Ecto neural progenitor cell (in vitro differentiated cells): ENCODE measurements at places on chromosomes 1 and 21.
A peak's percentile ranks its signal among the peaks of the same experiment; 100 is the strongest.

DNA sequence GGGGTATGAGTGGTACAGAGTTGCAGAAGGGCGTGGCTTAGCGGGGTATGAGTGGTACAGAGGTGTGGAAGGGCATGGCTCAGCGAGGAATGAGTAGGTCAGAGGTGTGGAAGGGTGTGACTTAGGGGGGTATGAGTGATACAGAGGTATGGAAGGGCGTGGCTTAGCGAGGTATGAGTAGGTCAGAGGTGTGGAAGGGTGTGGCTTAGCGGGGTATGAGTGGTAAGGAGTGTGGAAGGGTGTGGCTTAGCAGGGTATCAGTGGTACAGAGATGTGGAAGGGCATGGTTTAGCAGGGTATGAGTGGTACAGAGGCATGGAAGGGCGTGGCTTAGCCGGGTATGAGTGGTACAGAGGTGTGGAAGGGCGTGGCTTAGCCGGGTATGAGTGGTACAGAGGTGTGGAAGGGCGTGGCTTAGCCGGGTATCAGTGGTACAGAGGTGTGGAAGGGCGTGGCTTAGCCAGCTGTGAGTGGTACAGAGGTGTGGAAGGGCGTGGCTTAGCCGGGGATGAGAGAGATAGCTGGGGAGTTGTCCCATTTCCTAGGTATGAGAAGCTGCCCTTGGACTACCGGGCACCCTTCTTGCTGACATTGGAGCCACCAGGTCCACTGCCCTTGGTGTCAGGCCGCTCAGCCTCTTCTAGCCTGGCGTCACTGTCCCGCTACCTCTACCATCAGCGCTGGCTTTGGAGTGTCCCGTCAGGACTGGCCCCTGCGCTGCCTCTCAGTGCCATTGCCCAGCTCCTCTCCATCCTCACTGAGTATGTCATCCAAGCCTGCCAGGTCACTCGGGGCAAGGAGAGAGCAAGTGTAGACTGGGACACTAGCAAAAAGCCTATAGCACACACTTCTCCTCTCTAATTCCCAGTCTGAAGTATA, 29.8 kb downstream of the HYI start:
- DNase-seq, result no peak

- DNase-seq, result no peak
Observed at GRCh38 chr1:24094554-24094953, 17.4 kb downstream of the MYOM3 start.

GRCh38 chr1:101128211-101128727, 102.7 kb upstream of the DPH5 start:
- DNase-seq, result no peak

DNA sequence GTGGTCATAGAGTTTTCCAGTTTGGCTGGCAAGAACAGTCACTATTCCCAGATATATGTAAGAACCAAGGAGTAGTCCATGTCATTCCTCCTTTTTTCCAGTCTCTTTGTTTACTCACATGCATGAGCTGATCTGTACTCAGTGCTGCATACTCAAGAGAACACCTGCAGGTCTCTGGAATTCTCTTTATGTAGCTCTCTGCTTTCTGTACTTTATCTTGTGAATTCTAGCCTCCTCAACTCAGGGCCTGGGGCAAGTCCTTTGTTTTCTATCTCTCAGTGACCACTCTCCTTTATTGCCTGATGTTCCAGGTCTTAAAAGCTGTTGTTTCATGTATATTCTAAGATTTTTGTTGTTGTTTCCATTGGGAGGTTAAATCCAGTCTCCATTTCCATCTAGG, 478.9 kb downstream of the DPYD start:
- no peak for DNase-seq

DNA sequence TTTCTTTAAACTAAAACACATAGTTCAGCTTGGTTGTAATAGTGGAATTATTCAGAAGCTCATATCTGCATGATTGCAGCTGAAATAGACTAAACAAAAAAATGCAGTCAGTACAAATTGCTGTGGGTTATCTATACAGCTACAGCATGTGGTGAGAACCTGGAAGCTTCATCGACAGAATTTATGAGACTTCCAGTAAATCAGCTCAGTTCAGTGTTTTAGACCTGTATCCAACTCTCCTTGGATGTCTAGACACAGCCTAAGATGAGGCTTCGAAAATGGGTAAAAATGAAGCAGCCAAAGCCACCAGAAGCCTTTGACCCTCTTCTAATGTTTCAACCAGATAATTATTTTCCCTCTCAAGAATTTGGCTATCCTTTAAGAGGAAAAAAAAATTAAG, 127.1 kb upstream of the C1orf105 start:
- no peak for DNase-seq

DNA sequence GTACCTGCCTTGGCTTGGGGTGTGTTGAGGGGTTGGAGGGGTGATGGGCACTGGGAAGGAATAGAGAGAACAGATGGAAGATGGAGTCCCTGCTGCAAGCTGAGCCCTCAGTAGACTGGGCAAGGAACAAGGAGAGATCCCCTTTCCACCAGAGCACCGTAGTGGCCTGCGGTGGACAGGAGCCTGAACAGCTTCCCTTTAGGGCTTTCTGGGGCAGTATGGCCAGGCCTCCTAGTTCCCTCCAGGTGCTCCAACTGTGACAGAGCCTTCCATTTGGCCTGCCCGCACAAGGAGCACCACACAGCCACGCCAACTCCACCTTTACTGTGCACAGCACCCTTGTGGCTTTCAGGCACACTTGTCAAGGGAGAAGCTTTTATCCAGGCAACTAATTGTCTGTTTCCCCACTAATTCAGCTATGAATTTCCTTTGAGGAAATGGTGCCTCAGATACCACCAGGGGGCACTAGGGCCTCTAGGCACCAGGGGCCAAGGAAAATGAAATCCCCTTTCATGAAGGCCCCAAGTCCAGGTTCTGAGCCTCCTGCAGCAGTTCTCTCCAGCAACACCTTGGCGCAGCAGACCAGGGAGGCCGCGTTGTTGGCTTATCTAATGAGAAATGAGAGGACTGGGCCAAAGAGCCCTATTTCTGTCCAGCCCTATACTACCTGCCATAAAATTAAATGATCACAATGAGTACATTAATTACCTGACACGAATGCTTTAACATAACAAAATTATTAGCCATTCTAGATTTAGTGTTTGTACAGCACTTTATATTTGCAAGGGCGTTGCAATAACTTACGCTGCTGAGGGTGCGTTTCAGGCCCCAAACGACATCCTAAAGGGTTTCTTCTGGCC, 23.1 kb upstream of the ERI3 start:
- peak; percentile 62 for DNase-seq

DNA sequence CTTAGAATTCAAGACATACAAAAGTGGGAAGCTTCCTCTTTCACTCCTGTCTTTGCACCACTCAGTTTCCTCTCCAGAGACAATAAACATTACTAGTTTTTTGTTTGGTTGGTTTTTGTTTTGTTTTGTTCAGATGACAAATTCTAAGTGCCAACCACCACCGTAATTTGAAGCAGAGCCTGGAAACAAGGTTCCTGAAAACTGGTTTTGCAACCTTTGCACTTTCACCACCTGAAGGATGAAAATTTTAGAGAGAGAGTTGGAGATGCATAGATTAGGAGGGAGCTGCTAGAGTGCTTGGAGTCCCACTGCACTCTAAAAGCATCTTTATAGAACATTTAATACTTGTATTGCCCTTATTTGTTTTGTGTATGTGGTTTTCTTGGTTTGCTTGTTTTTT, 20.2 kb upstream of the MGST3 start:
- no peak for DNase-seq

GRCh38 chr1:60891281-60891680, 191.1 kb upstream of the NFIA start:
- no peak for DNase-seq

GRCh38 chr1:19825298-19825697, 10.2 kb upstream of the RNF186 start:
- DNase-seq, result peak; percentile 51

DNA sequence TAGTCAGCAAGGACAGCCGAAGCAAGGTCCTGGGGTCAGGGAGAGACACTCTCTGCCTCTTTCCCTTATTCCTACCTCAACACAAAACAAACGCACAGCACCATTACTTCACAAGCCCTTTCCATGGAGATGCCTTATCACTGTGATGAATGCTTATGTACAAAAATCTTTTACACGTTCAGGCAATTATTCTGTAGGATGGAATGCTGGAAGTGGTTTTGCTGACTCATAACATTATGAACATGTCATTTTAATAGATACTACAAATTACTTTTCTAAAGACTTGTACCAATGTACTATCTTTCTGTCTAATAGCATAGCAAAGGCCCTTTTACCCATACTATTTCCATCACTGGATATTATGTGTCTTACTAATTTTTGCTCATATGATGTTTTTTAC, 98.4 kb downstream of the TTLL7 start:
- DNase-seq, result no peak

DNA sequence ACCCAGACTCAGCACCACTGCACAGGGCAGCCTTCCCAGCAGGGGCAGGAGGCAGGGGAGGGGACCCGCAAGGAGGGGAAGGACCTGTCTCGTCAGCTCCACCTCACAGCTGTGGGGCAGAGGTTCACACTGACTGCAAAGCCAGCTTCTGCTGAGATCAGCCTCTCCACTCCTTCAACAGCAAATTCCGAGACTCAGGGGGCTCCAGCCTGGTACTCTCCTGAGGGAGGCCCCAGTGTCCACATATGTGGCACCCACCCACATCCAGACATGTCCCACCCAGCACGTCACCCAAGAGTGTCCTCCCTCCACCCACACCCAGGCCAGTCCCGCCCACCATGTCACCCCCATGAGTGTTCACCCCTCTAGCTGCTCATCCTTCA, 329.5 kb downstream of the NPHP4 start:
- no peak for DNase-seq

DNA sequence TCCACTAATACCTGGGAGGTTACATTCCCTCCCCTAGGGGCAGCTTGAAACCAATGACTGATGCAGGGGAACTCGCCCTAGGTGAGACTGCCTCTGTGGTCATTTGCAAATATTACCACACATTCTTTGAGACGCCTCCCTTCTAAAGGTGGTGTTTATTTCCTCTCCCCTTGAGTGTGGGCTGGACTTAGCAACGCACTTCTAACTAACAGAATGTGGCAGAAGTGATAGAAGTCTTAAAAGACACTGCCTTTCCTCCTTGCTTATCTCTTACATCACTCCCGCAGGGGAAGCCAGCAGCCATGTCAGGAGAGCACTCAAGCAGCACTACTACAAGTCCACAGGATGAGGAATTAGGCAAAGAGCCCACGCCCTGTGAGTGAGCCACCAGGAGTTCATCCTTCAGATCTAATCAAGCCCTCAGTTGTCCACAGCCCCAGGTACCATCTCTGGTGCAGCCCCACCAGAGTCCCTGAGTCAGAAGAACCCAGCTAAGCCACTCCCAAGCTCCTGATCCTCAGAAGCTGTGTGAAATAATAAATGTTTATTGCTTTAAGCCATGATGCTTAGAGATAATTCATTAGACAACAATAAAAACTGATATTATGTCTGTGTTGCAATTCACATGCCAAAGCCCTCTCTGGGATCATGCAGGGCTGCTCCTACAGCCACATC, 14.8 kb upstream of the MATN1 start:
- no peak for DNase-seq

DNA sequence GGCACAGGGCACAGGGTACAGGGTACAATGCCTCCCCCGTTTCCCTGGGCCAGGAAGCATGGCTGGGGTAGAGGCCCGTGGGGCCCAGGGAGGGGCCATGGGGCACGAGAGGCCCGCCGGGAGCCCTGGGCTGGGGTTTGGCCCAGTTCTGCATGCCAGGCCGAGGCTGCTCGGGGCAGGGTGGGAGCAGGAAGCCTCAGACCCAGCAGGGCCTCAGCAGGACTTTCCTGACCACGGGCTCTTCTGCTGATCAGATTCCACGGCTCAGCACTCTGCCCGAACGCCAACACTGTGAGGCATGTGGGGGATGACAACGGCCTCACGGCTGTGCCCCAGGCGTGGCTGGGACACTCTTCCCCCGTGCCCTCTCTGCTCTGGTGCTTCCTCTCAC, 104.3 kb downstream of the NPHP4 start:
- no peak for DNase-seq

- DNase-seq, result no peak
Observed at GRCh38 chr1:107664982-107665925, 299.7 kb downstream of the VAV3 start.

- no peak for DNase-seq
Observed at GRCh38 chr21:25708467-25709065, 26.1 kb downstream of the ATP5PF start.

GRCh38 chr1:182384387-182384960, 7.1 kb downstream of the GLUL start:
- no peak for DNase-seq

DNA sequence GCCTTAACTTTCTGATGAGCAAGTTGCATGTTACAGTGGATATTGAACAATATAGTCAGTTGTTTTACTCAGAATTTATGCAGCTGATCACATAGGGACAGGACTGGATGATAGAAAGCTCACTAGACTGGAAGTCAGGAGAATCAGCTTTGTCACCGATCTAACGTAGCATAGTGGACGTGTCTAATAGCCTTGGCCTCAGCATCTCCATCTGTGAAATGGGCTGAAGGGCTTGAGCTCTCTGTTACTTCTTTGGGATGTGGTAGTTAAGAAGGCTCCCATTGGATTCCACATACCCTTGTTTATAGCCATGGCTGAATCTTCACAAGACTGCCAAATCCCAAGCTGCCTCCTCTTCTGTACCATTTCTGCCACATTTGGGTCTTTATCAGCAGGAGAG, 190.6 kb downstream of the GRIK1 start:
- no peak for DNase-seq

DNA sequence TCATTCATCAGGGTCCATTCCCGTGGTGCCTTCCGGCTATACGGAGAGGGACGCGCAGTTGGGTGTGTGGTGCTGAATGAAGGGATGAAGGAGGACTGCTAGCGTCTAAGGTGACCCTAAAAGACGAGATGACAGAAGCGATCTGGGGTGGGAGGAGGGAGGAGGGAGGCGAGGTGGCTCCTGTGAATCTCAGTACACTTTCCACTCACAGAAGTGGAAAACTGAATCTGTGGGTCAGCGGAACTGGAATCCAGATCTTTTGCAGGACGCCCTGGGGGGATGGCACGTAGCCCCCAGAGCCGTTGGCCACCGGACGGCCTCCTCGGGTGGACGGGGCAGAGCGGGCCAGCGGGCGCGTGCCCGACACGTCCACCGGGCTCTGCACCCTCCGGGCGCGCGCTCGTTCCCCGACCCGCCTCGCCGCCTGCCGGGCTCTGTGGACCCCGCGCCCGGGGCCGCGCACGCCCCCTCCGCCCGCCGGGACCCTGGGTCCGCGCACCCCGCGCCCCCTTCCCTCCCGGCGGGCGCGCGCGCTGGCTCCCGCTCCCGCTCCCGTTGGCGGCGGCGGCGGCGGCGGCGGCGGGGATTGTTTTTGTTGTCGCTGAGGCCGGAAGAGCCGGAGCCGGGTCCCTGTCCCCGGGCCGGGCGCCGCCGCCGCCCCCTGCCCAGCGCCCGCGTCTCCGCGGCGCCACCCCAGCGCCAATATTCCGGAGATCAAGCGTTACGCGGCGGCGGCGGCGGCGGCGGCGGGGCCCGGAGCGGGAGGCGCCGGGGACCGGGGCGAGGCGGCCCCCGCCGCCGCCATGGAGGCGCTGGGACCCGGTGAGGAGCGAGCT, at the start of gene AGO4:
Gene AGO4 (plus strand): TSS at position 403 of the 836 bp plus-strand sequence. CDS start 401 bp downstream, at position 804.
- DNase-seq, result peak; percentile 81

- DNase-seq, result peak; percentile 87
Observed at GRCh38 chr1:27366411-27367159, at the start of gene MAP3K6. TSS of gene MAP3K6 (minus strand) at chr1:27366961. CDS start at chr1:27366597, 364 bp downstream.
